ENCODE measurements at places on chromosomes 5 and 9. TPM values are rescaled to one million over a fixed set of nuclear protein-coding genes. Genes with fewer than 3 reads are reported as not detected.

FCN2 gene
- 16.5 TPM for total RNA-seq

USP20 gene
- 23.9 TPM for total RNA-seq

F2RL1 gene
- 10.2 TPM for total RNA-seq

TPM2 gene
- total RNA-seq = 72.9 TPM

PNPLA7 gene
- 10.5 TPM for total RNA-seq

TXNDC8 gene
- not detected for total RNA-seq

LECT2 gene
- total RNA-seq = not detected

LCN6 gene
- total RNA-seq = 2.1 TPM

PCDHB3 gene
- 0.81 TPM for total RNA-seq

SOWAHA gene
- 4.6 TPM for total RNA-seq

Measured in thyroid gland (tissue), 4 donors.